ENCODE measurements at places on chromosomes 13 and 19.

GRCh38 chr19:13164343-13165161 lies 14.3 kb downstream of the IER2 start:
- no peak for DNase-seq

DNA sequence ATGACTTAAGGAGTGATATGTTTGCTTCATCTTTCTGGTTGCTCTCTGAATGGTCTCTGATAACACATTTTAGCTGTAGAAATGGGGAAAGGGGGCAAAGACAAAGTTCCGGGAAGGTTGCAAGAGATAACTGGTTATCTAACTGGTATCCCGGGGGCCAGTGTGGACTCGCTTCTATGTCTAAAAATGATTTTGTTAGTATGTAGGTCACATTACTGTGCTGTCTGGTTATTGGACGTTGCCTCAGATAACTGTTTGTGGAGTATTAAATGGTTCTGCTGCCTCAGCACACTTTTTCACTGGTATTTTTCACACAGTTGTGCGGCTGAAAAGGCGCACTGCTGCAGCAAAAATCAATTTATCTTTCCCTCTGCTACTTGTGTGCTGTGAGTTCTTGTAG lies 63.0 kb upstream of the ZNF536 start:
- DNase-seq, result no peak

GRCh38 chr13:75480671-75481175 lies 1.2 kb downstream of the TBC1D4 start:
- DNase-seq, result no peak

GRCh38 chr13:21242236-21242635 lies 65.8 kb downstream of the MRPL57 start:
- no peak for DNase-seq

DNA sequence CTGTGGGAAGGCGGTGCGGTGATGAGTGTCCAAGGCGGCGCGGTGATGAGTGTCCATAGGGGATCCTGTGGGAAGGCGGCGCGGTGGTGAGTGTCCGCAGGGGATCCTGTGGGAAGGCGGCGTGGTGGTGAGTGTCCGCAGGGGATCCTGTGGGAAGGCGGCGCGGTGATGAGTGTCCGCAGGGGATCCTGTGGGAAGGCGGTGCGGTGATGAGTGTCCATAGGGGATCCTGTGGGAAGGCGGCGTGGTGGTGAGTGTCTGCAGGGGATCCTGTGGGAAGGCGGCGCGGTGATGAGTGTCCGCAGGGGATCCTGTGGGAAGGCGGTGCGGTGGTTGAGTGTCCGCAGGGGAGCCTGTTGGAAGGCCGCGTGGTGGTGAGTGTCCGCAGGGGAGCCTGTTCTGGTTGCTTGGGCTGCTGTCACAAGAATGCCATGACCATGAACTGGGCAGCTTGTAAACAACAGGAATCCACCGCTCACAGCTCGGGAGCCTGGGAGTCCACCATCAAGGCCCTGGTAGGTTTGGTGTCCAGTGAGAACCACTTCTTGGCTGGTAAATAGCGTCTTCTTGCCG lies 21.4 kb downstream of the TFDP1 start:
- DNase-seq, result no peak

GRCh38 chr13:41199526-41199925 lies 5.2 kb upstream of the KBTBD7 start:
- DNase-seq, result no peak

DNA sequence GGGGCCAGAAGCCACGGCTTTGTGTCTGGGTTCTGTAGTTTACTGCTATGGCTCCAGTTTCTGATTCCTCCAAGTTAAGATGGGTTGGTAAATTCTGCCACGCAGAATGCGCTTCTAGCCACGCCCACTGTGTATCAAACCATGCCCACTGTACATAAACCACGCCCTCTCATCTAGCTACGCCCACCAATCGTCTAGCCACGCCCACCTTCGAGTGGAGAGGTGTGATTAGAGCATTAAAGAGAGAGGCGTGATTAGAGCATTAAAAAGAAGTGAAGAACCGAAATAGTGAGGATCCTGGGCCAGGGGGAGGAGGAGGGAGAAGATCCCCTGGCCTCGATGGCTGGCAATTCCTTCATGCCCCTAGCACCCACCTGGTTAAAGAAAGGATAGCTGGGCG lies 43.7 kb upstream of the ADGRE5 start:
- no peak for DNase-seq

DNA sequence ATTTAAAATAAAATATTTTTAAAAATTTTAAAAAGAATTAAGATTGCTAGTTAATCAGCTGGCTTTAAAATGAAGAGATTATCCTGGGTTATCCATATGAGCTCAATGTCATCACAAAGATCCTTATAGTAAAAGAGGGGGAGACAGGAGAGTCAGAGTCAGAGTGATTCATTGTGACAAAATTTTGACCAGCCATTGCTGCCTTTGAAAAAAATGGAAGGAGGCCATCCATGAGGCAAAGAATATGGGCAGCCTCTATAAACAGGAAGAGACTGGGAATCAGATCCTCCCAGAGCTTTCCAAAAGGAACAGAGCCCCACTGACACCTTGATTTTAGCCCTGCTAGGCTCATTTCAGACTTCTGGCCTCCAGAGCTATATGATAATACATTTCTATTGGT lies 9.3 kb upstream of the RUBCNL start:
- no peak for DNase-seq

DNA sequence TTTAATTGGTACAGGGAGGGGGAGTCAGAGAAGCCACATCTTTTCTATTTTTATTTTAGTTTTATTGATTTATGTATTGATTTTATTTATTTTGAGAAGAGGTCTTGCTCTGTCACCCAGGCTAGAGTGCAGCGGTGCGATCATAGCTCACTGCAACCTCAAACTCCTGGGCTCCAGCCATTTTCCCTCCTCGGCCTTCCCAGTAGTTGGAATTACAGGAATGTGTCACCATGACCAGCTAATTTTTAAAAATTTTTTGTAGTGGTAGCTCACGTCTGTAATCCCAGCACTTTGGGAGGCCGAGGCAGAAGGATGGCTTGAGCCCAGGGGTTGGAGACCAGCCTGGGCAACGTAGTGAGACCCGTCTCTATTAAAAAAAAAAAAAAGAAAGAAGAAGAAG lies 4.1 kb downstream of the IL27RA start:
- DNase-seq, result no peak

- no peak for DNase-seq
These were observed 109.0 kb upstream of the KL start for GRCh38 chr13:32907211-32907610.

GRCh38 chr13:111519490-111520170 lies 199.2 kb downstream of the TEX29 start:
- no peak for DNase-seq

DNA sequence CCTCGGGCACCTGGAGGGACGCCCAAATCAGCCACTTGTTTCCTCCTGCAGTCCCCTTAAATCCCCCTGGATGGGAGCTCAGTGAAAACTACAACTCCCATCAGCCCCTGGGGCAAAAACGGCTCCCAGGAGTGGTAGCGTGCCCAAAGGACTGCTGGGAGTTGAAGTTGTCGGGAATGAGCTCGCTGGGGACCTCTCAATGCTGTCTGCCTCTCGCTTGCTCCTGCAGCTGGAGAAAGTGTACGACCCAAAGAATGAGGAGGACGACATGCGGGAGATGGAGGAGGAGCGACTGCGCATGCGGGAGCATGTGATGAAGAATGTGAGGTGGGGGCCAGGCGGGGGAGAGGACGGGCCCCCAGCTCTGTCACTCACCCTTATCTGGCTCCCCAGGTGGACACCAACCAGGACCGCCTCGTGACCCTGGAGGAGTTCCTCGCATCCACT lies 14.7 kb upstream of the DHDH start:
- no peak for DNase-seq

Data from GOT3 (cell line).